ENCODE measurements at places on chromosomes 16 and 17. TPM values are rescaled to one million over a fixed set of nuclear protein-coding genes. Genes with fewer than 3 reads are reported as not detected.

The RAB26 gene
- 3.3 TPM for total RNA-seq

The CCL18 gene
- not detected for total RNA-seq

The SBK1 gene
- total RNA-seq: under 0.01 TPM

The PRAC2 gene
- not detected for total RNA-seq

The TBC1D3C gene
- total RNA-seq: not detected

The OR1A1 gene
- total RNA-seq: not detected

The CD79B gene
- not detected for total RNA-seq

The WFIKKN2 gene
- total RNA-seq: not detected

The MYH11 gene
- total RNA-seq: not detected

The ACSM2A gene
- not detected for total RNA-seq

The SKA2 gene
- 129 TPM for total RNA-seq

The KRT20 gene
- total RNA-seq: not detected

The HOXB13 gene
- total RNA-seq: not detected

The SNAI3 gene
- under 0.01 TPM for total RNA-seq

The PRSS33 gene
- total RNA-seq: not detected

The GPR142 gene
- not detected for total RNA-seq

The JPH3 gene
- 0.17 TPM for total RNA-seq
